ENCODE measurements at places on chromosomes 13 and 19.

GRCh38 chr19:7292950-7293761 lies 1.1 kb downstream of the INSR start:
- no peak for DNase-seq

GRCh38 chr13:25873242-25873612 lies 178.6 kb downstream of the SHISA2 start:
- no peak for DNase-seq

DNA sequence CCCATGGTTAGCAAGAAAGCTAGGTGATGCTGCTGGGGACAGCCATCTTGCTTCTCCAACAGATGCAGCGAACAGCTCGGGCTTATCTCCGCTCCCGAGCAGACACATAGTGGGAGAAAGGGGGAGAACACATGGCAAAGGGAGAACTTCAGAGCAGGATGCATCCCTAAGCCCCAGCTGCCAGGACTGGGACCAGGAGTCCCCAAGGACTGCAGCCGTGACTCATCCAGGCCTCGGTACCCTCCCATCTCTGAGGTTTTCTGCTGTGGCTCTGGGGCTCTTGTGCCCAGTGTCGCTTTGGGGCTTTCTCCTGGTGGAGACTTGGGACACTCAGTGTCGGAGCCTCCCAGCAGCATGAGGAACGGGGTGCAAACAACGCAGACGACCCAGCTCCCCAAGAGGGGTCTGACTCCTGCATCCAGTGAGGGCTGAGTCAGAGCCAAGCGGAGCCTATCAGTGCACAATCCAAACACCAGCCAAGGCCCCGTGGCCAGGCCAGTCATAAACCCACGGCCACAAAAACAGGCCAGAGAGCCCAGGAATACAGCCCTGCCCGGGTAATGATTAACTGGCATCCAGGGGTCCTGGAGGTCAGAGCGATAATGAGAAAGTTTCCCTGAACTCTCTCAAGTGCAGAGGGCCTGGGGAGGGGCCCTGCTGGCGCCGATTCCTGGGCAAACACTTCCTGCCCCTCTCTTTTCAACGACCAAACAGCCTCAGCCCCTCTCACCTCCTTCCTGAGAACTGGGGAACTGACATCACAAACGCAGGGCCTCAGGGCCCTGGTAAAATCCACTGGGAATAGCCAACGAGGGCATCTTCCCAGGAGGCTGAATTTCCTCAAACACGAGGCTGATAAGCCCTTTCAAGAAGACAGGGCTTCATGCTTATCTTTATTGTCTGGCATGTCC lies 202.9 kb downstream of the USP12 start:
- DNase-seq = no peak

DNA sequence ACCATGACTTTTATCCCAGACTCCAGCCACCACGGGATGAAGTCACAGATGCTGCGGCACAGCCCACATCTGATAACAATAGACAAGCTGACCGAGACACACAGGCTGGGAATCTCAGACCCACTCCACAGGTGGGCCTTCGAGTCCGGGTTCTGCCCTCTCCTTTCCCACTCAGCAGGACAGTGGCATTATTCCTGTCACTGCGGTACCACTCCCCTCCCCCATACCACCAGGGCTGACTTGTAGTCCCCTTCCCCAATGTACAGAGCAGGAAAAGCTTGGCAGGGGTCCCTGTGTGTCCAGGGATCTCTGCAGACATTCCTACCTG lies 179 bp upstream of the AMER2 start:
- no peak for DNase-seq

- DNase-seq = no peak
Observed at GRCh38 chr13:20446900-20447299, 78.8 kb downstream of the CRYL1 start.

- DNase-seq = no peak
Observed at GRCh38 chr13:38617936-38618335, 68.9 kb upstream of the FREM2 start.

GRCh38 chr19:13127051-13127450 lies 9.0 kb downstream of the NACC1 start:
- DNase-seq = no peak

Measured in BJ (cell line).